H1 (cell line): ENCODE measurements at places on chromosomes 1 and 21. TPM values are rescaled to one million over a fixed set of nuclear protein-coding genes. Genes with fewer than 3 reads are reported as not detected.

DNA sequence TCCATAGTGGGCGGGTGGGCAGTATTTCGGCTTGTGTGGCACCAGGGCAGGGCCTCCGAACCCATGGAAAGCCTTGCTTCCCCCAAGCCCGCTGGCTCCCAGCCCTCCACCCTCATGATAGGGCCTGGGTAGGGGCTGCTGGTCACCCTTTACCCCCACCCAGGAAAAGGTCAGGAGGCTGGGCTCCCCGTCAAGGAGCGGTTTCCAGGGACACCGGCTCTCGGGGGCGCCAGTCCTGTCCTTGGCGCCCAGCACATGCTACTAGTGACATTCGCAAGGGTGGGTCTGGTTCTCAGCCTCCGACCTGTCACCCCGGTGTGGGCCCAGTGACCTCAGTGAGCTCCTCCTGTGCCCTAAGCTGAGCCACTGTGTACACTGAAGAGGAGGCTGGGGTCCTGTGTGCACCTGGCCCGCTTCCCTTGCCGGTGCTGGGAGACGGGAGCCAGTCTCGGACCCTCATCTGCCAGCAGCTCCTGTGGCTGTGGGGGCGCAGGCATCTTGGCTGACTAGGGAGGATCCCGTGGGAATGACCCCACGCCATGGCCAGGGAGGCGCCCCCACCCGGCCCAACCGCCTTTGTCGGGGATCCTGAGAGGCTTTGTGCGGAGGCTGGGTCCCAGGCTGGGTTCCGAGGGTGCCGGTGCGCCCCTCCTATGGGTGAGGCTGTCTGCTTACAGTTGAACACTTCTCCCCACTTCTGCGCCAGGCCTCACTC, 54.6 kb downstream of the SKI start:
- H3K4me1 ChIP-seq: peaks cover 22% of the 10 kb centered on the region
- no peak overlapping the region; the same call in 1 of the 2 replicates for H3K27ac ChIP-seq
- no peaks in the 10 kb centered on the region for H3K27me3 ChIP-seq
- no peak for DNase-seq
- H3K4me3 ChIP-seq: no peak overlapping the region

Gene PALMD
- not detected in 2 replicates for total RNA-seq

Gene SH2D1B
- total RNA-seq: not detected in 2 replicates

DNA sequence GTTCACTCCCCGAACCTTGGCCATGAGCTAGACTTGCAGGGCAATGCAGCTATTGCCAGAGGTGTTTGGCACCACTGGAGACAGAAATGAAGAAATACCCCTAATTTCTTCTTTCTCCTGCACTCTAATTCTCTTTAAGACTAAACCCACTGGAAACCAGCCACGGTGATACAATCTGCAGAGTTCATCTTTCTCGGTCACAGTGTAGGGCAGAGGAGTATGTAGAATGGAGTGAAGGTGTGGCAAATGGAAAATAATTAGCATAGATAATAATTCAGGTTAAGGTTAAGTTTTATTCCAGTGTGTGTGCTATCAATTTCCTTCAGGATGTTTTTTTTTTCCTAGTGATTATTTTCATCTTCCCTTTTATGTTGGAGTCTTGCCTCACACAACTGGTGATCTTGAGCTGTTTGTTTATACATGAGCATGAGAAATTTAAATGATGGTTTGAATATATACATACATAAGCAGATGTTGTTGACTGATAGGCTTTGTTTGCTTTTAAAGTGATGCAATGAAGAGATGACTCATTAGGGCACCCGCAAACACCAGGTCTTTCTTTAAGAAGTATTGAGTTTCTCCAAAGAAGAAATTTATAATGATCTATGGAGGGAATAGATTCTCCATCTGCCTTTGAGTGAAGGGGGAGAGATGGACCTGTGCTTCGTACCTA, 81.9 kb downstream of the SPATA17 start:
- H3K27me3 ChIP-seq: no peaks in the 10 kb centered on the region
- DNase-seq: no peak
- no peaks in the 10 kb centered on the region for H3K36me3 ChIP-seq
- no peak overlapping the region for H3K4me3 ChIP-seq
- no peaks in the 10 kb centered on the region for H3K4me1 ChIP-seq

DNA sequence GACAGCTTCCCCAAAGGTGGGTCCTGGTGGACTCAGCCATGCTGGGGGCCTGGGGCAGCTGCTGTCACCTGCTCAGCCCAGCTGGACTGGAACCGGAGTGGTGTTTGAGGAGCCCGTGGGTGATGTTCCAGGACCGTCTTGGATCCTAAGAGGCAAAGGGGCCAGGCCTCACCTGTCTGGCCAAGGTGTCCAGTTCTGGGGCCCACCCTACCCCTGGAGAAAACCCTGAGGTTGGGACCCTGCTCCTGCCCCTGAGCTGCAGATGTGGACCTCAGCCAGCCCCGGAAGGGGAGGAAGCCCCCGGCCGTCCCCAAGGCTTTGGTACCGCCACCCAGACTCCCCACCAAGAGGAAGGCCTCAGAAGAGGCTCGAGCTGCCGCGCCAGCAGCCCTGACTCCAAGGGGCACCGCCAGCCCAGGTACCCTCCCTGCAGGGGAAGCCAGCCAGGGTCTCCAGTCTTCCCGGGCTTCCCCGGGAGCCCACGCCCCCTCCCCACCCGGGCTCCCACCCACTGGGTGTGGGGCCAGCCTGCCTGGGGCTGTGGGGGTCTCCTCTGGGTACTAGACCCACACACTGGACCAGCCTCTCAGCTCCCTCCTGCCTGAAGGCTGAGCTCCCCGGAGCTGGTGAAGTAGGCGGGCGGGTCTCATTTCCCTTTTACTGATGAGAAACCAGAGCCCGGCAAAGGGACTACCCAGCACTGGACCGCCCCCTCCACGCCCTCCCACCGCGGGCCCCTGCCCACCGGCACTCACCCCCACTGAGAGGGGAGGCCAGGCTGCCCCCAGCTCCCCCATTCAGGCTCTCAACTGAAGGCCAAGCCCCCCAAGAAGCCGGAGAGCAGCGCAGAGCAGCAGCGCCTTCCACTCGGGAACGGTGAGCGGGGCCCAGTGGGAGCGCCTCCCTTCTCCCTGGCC, 1.3 kb downstream of the AIRE start:
- peaks cover 19% of the 10 kb centered on the region for H3K4me1 ChIP-seq
- no peak overlapping the region for H3K4me3 ChIP-seq
- no peaks in the 10 kb centered on the region for H3K36me3 ChIP-seq
- DNase-seq: no peak
- H3K27ac ChIP-seq: no peak overlapping the region
- peaks cover 25% of the 10 kb centered on the region for H3K27me3 ChIP-seq
